Eye (tissue), 1 donor: ENCODE measurements at places on chromosomes 3 and 15.

- no peak for DNase-seq
Measured at GRCh38 chr3:99967796-99968195, 146.5 kb downstream of the FILIP1L start.

- DNase-seq: no peak
Measured at GRCh38 chr3:174846055-174846454, 13.1 kb upstream of the NAALADL2 start.

- DNase-seq: no peak
Measured at GRCh38 chr3:175777495-175777894, 918.4 kb downstream of the NAALADL2 start.

- DNase-seq: peak; percentile 30
Measured at GRCh38 chr3:135017003-135017893, 222.2 kb downstream of the EPHB1 start.

DNA sequence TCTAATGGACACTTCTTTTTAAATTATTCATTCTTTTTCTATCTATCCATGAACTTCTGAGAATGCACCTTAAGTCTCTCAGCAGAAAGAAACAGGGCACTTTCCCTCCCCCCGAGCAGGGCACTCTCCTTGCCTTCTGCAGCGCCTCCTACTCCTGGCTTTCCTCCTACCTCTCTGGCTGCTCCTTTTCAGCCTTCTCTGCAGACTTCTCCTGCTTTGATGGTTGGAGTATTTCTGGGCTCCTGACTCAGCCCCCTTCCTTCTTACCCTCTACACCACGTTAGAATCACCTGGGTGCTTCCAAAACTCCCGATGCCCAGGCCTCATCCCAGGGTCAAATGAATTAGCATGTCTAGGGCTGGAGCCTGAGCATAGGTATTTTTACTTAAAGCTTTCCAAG lies 3.4 kb downstream of the SCN5A start:
- no peak for DNase-seq

DNA sequence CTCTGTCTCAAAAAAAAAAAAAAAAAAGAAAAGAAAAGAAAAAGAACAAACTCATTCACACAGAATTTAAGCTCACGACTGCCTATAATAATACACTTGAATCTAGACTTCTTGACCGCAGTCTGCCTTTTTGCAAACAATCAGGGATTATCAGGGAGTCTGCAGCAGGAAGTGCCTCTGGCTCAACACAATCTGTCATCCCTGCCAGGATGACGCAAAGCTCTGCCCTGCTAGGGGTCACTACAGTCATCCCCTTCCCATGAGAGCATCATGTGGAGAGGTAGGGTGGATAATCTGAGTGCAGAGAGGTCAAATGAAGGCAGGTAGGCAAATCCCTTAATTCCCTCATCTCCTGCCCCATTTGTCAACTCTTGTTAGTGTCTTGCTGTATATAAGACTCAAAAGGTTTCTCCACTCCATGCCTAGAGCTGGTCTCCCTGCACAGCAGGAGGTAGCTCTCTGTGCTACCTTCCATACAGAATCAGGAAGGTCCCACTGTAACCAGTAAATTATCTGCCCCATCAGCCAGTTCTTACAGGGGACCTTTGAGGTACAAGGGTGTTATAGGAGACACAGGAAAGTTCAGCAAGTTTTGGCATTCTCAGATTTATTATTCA lies 4.2 kb downstream of the UBAP1L start:
- DNase-seq: peak; percentile 47

DNA sequence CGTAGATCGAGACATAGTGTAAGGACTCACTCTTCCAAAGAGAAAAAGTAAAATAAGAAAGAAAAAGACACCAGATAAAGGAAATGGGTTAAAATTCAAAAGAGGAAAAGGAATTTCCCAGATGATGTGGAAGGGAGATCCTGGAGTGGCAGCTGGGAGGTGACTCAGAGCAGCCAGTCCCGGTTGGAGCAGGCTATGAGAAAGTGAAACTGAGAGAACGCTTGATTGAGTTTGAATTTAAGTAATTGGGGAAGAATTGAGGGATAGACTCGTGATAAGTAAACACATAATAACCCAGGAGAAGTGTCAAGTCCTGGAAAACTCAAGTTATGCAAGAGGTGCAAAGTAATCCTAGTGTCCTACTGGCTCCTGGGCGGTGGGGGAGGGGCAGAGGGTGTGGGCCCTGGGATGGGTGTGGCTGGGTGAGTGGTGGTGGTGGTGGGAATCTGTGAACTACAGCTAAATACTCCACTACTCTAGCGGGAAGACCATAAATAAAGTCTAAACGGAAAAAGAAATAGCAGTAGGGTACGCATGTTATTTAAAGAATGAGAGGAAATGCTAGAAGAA lies 1.2 kb downstream of the PRR20G start:
- no peak for DNase-seq

- DNase-seq: peak; percentile 27
Measured at GRCh38 chr3:71400986-71401451, 182.5 kb downstream of the FOXP1 start.

DNA sequence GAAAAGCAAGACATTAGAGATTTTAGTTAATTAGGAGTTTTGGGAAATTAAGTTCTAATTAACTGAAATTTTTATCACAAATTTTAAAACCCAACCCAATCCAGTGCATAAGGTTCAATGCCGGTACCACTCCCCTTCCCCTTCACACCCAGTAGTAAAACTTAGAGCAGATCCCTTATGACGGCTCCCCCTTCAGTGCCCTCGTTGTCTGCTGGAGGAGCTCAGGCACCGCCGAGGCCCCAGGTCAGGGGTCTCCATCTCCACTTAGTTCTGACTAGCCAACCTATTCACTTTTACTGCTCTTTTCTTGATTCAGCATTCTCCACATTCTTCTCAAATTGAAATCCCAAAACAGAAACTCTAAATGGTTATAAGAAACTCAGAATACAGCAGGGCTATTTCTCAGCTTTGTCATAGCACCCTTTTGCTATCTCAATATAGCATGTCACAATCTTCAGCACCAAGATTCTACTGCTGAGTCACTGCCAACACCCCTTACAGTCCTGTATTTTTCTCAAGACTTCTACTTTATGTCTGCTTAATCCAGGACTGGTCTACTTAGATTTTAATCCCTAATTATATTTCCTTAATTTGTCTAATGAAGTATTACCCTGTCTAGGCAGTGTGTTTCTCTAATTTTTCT lies 39.8 kb downstream of the TUBGCP4 start:
- no peak for DNase-seq

DNA sequence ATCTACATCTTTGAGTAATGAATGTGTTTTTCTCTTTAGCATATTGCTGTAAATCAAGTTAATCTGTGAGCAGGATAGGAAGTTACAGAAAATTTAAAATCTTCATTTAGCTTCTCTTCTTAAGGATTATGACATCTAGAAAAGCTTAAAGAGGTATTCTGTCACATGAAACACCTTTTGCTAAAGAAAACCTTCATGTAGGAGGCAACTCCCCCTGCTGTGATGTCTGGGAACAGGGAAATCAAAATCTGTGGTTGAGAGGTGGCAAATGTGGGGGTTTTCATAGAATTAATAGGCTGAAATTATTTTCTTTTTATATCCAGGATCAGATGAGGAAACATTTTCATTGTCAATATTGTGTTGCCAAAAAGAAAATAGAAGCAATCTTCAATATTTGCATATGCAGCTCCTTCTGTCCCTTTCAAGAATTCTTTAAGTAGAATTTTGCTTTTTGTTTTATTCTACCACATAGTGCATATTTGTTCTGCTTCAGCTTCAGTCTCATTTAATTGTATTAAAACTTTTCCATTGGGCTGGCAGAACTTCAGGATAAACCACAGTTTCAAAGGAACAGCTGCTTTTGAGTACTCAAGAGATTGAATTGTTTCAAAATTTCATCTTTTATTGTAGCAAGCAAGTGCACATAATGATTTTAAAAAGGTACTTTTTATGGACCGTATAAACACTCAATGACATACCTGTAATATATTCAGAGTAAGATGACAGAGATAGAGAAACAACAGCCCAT lies 128.4 kb downstream of the RAP2B start:
- peak; percentile 20 for DNase-seq
